ENCODE measurements at places on chromosomes 7 and 10.
A peak's percentile ranks its signal among the peaks of the same experiment; 100 is the strongest.

- no peak for DNase-seq
These were observed 58.3 kb upstream of the EGFR start for GRCh38 chr7:54960517-54960916.

DNA sequence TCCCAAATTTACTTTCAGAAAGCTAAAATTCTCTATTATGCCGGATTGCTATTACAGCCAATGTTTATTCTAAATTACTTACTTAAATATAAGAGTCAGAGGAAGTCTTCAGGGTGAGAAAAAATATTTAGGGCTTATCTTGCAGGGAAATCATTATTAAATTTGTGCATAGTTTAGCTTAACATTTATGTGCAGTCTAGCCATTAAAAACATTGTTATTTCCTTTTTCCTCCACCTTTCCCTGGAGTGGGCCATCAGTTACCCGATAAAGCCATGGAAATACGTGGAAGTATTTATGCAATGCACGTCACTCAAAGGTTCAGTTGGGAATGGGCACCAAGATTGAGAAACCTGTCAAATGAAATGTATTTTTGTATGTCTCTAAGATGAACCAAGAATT, 9.5 kb upstream of the TAS2R60 start:
- no peak for DNase-seq

DNA sequence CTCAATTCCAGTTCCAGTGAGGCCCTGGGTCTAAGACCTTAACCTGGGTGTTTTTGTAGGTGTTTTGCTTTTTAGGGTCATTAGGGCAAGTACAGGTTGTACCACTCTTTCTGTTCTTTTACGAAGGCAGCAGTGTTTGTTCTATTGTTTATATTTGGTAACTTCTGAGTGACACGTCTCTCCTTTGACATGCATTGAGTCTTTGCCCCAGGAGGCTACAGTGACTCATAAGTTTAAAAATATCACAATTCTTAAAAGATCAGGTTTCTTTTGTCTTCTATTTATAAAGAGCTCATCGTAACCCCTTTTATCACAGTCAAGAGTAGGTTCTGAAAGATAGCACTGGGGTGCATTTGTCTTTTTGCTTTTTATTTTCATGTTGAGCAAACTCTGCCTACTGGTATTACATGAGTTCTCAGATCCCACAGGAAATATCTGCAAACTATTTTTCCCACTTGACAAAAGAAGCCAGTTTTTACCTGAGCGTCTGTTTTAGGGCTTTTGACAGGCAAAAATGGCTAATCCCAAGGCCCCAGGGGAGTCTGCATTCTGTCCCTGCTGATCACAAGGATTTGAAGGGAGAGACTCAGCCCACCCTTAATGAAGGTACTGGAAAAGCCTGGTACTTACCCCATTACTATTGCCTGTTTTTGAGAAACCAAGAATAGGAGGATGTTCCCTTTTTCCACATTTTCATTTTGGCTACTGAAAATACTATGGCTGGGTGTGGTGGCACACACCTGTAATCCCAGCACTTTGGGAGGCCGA, 7.9 kb downstream of the NUDT13 start:
- DNase-seq, result no peak

DNA sequence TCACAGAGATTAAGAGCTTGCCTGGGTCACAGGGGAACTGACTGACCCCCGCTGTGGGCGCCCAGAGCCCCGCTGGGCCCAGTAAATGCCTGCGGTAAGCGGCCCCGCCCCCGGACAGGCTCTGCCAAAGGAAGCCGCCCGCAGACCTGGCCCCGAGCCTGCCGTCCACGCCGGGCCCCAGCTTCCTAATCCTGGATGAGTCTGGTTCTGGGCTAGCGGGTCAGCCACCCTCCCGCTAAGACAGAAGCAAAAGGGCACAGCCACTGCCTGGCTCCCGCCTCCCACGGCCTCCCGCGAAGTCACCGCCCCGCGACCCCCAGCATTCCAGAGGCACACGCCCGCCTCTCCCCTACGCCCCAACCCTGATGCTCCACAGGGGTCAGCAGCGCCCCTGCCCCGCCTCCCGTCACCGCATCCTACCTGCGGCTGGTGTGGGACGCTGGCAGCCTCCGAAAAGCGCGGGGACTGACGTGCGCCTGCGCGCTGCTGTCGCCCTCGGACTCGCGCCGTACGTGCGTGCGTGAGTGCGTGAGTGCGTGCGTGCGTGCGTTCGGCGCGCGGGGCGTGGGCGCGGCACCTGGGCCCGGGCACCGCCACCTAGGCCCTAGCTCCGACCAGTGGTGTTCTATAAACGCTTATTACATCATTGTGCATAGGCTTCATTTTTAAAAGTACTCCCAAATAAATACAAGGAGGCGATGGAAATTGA, at the start of gene FIGNL1:
FIGNL1 (minus strand) TSS at position 470 of the 709 bp plus-strand sequence. CDS start 3,063 bp downstream, outside the sequence.
- DNase-seq, result peak; percentile 91

DNA sequence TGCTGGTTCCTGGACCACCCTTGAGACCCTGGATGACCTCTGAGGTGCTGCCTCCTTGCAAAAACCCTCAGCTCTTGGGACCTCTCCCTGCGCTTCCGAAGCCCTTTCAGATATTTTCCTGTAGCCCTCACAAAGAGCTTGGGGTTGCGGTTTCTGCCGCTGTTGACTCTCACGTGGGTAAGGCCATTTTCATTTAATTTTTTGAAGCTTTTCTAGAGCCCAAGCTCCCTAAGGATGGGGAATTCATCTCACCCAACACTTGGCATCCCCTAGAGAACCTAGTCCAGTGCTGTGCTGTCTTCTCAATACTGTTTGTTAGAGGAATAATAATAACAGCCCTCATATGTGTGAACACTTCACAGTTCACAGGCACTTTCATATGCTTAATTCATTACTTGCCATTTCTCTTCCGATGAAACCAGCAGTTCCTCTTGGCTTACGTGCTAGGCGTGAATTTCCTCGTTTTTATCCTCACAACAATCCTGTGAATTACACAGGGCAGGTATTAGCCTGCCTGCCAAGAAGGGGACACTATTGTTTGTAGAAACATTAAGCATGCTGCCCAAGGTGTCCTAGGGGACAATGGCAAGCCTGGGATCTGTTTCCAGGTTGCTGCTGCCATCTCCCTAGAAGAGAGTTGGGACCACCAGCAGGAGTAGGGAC, 71.6 kb upstream of the CTBP2 start:
- DNase-seq, result no peak

- peak; percentile 42 for DNase-seq
These were observed 8.4 kb downstream of the COL17A1 start for GRCh38 chr10:104077247-104077646.

DNA sequence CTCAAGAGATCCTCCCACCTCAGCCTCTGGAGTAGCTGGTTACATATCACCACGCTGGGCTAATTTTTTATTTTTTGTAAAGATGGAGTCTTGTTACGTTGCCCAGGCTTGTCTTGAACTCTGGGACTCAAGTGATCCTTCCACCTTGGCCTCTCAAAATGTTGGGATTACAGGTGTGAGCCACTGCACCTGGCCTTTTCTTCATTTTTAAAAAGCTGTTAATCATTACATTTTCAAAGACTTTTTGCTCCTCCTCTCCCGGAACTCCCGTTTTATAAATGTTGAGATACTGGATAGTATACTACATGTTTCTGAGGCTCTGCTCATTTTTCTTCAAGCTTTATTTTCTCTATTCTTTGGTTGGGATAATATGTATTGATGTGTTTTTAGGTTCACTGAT, 16.4 kb downstream of the AOAH start:
- DNase-seq, result no peak

- no peak for DNase-seq
These were observed 50.2 kb downstream of the LAMB4 start for GRCh38 chr7:108079648-108080591.

- DNase-seq, result no peak
These were observed 72.7 kb upstream of the NUPR2 start for GRCh38 chr7:56188823-56189346.

DNA sequence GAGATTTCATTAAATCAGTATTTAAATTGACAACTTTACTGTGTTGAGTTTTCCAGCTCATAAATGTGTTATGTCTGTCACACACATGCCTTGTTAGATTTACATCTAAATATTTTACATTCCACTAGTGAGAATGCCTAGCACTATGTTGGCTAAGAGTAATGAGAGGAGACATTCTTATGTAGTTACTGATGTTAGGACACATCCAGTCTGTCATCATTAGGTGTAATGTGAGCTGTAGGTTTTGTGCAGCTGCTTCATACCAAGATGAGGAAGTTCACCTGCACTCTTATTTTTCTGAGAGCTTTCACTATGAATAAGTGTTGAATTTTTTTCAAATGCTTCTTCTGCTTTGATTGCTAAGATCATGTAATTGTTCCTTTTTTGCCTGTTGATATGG, 218.0 kb upstream of the IGFBP3 start:
- DNase-seq, result no peak

DNA sequence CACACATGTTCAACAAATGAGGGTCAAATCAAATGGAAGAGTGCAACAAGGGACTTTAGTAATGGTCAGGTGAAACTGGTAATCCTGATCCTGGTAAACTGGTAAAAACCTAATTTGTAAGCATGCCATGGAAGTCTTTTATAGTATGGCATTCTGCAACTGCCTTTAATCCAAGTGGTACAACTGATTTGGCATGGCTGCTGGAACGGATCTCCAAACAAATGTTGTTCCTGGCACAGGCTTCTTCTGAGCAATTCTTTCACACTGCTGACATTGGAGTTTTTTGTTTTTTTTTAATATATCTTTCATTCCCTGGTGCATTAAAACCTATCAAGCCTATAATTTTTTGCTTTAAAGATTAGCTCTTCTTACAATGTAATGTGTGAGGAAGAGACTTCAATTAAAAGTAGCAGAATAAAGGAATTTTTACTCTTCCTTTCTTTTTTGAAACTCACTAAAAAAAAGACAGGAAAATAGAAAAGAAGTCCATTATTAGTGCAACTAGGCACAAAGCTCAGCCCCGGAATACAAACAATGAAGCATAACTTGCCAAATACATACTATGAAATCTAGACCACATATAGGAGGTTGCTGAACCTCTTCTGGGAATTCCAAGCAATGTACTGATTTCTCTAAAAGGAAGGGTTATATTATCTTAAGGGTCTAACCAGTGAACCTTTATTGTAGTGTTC, 79.3 kb upstream of the OIT3 start:
- no peak for DNase-seq

- DNase-seq, result no peak
These were observed 6.3 kb downstream of the NUDT5 start for GRCh38 chr10:12189426-12189825.

GRCh38 chr10:10685566-10685965, 332.1 kb upstream of the CELF2 start:
- DNase-seq, result no peak

DNA sequence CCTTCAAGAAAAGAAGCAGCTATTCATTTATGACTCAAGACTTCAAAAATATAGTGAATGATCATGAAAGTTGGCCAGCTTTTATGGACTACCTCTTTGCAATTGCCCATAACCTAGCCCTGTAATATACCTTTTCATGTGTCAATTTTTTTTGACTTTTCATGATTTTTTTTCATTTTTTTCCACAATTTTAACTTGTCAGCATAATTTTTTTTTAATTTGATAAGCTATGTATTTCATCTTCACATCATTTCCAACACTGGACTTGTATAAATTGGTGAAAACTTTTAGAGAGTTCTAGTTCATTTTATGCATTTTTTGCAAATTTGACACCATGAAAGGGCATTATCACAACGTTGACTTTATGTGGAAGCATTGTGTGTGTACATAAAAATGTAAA, 220.8 kb upstream of the NFE2L3 start:
- DNase-seq, result no peak

DNA sequence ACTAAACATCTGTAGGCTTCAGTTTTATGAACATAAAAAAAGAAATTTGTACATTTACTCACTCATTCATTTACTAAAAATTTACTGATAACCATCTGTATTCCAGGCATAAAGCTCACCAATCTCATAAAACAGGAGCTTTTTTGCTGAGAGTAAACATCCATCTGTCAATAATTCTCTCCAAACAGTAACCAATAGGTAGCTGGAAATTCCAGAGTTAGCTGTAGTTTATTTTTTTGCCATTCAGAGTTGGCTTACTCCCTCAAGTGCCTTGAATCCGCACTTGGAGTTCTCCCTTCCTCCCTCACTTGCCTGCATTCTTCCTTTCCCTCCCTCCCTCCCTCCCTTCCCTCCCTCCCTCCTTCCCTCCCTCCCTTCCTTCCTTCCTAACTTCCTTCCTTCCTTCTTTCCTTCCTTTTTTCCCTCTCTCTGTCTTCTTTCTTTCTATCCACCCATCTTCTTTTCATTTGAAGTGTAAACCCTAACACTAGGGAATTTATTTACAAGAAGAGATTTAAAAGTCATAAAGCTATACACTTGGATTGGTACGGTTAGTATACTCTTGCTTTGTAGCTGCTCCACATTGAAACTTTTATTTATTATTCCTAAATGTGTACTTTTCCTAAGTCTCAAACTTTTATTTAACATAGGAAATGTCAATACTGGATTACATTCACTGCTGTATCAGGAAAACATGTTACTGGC, 44.6 kb upstream of the BICC1 start:
- no peak for DNase-seq

- DNase-seq, result no peak
These were observed 137.9 kb downstream of the ANKRD30A start for GRCh38 chr10:37263304-37263703.

DNA sequence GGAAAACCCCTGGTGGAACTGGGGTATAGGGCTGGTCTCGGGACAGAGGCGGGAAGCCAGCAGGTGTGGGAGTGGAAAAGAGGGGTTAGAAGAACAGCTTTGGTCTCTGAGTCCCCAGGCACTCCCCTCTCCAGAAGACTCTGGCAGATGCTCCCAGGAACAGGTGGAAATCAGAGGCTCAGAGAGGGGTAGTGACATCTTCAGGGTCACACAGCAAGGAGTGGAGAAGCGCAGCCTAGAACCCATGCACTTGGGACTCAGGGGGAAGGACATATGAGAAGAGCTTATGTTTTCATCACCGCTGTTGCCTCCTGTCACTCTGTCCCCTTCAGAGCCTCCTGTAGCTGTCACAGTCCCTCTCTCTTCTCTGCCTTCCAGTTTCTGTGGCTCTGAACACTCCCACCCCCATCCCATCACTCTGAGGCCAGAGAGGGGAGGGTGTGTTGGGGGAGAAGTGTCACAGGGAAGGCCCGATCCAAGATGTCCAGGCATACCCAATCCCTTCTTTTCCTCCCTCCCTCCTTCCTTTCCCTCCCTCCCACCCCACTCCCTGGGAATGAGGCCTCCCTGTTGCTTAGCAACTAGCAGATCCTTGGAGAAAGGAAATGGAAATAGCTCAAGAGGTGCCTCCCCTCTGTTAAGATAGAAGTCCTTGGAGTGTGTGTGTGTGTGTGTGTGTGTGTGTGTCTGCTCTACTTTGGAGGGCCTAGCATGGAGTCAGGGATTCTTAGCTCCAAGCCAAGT, 32.0 kb downstream of the SRRM3 start:
- no peak for DNase-seq

- no peak for DNase-seq
These were observed 11.8 kb upstream of the RRP12 start for GRCh38 chr10:97412891-97413304.

DNA sequence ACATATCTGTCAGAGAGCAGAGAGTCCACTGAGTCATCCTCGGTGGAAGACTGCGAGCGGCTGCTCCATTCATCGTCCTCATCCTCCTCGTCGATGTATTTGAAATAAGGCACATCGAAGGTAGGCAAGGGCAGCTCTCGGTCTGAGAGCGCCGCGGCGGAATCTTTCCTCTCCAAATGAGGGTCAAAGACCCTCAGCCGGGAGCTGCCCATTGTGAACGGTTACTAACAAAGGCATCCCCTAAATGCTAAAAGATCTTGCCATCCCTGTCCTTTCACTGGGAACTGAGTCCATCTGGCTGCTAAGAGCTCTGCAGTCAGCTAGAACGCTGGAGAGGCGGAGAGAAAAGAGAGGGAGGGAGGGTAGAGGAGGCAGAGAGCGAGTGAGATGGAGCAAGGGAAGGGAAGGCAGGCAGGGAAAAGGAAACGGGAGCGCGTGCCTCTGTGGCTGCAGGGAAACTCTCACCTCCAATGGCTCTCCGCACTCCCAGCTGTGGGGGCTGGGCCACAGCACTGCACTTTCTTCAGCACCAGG, 163.4 kb downstream of the RAPGEF5 start:
- DNase-seq, result peak; percentile 85
